HepG2 (cell line): ENCODE measurements at places on chromosomes 1 and 21. TPM values are rescaled to one million over a fixed set of nuclear protein-coding genes. Genes with fewer than 3 reads are reported as not detected.

DNA sequence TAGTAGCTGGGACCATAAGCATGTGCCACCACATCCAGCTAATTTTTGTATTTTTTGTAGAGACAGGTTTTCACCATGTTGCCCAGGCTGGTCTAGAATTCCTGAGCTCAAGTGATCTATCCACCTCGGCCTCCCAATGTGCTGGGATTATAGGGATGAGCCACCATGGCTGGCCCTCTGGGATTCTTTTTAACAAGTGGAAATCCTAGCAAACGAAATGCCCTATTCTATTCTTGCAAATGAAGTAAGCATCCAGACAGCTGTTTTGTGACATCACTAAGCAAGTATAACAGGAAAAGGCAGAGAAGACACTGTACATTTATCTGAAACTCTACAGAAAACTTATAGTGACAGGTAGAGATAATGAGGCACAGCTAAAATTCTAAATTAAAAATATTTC is 86.4 kb downstream of the DDAH1 start:
- DNase-seq = no peak

- DNase-seq = no peak
These were observed 125.0 kb downstream of the PRDM2 start for GRCh38 chr1:13825033-13825432.

DNA sequence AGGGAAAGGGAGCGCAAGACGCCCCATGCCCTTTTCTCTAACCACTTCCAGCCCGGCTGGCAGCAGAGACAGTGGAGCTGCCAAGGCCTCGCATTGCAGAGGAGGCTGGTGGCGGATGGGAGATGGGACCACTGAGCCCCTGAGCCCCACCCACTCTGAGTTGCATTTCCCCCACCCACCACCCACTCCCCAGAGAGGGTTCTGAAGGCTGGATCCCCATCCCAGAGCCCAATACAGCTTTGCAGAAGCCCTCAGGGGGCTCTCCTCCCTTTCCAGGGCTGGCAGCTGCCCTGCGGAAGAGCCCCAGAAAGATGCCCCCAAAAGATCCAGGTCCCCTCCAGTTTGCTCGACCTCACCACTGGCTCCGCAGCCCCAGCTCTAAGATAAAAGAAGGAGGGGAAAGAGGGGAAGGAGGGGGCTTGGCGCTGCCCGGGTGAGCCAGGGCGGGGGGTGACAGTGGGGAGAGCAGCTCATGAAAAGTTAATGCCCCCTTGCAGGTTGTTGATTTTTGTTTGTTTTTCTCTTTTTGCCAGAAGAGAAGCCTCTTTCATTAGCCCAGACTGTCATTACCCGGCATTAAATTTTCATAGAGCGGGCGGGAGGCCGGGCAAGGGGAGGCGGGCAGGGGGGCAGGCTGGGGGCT is 38.4 kb upstream of the CASZ1 start:
- DNase-seq = no peak

The OR2T11 gene
- not detected in 2 replicates for total RNA-seq

The DNAJC28 gene
- total RNA-seq = 2.5 and 3.3 TPM in 2 replicates

The GJA9 gene
- total RNA-seq = 0.13 and 0.14 TPM in 2 replicates

DNA sequence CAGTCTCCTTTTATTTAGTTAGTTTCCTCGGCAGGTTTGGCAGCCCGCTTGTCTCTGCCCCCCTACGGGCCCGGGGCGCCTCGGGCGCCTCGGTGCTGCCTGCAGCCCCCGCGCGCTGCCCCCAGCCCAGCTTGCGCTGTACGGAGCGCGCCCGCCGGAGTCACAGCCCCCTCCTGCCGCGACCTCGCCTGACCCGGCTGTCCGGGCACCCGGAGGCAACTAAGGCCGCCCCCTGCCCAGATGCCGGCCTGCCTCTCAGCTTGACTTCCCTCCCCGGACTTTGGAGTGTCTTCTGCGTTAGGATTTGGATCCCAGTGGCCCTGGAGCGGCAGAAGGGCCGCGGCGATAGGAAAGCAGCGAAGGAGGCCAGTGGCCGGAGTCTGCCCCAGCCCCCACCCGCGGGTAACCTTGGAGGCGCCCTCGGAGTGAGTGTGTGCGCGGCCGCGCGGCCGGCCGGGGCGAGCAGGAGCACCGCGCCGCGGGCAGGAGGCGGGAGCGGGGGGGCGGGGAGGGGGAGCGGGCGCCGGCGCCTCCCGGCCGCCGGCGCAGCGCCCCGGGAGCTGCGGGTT is 7.6 kb downstream of the CDKN2C start:
- peak; percentile 27 for DNase-seq

The CLDN19 gene
- total RNA-seq = 4.3 and 7.6 TPM in 2 replicates

The ACTL8 gene
- total RNA-seq = 0.64 and 1.0 TPM in 2 replicates

DNA sequence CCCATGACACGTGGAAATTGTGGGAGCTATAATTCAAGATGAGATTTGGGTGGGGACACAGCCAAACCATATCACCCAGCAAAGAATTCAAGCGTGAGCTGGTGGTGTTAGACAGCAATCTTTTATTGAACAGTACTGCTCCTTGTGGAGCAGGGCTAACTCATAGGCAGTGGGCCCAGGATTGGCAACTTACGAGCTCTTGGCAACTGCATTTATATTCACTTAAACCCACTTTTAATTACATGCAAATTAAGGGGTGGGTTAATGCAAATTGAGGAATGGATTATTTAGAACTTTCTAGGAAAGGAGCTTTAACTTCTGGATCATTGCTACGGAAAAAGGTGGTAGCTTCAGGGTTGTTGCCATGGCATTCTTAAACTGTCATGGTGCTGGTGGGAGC is 135.6 kb upstream of the KAZN start:
- no peak for DNase-seq
